ENCODE measurements at places on chromosomes 1 and 21.
A peak's percentile ranks its signal among the peaks of the same experiment; 100 is the strongest.

- H3K36me3 ChIP-seq = no peaks in the 10 kb centered on the region
- no peak for DNase-seq
- H3K27ac ChIP-seq = no peak overlapping the region
- H3K4me3 ChIP-seq = no peak overlapping the region
These were observed 8.8 kb upstream of the GFI1 start for GRCh38 chr1:92495392-92496063.

DNA sequence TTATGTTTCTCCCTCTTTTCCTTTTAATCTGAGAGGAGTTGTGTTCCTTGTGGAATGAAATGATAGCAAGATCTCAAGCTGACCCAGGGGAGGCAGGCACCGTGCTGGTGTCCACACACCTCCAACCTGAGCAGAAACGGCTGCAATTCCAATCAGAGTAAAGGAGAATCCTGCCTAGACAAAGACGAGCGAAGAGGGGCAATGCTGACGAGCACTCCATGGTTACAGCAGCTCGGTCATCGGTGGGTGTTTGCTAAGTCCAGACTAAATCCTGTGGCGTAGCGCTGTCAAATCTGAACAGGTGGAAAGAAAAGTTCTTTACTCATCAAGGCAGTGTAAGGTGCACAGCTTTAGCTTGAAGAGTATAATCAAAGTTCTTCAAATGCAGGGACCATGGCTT, 74.8 kb downstream of the PLD5 start:
- no peaks in the 10 kb centered on the region for H3K36me3 ChIP-seq
- H3K27me3 ChIP-seq = no peaks in the 10 kb centered on the region
- peaks cover 11% of the 10 kb centered on the region for H3K4me1 ChIP-seq
- DNase-seq = peak; percentile 45
- no peak overlapping the region for H3K4me3 ChIP-seq
- no peak overlapping the region for H3K27ac ChIP-seq

- H3K27ac ChIP-seq = no peak overlapping the region
- no peak for DNase-seq
- no peaks in the 10 kb centered on the region for H3K36me3 ChIP-seq
- H3K4me1 ChIP-seq = no peaks in the 10 kb centered on the region
- H3K27me3 ChIP-seq = no peaks in the 10 kb centered on the region
These were observed 11.3 kb upstream of the FRRS1 start for GRCh38 chr1:99777752-99778151.

- no peak for DNase-seq
- H3K4me3 ChIP-seq = no peak overlapping the region
- peaks cover 4% of the 10 kb centered on the region for H3K36me3 ChIP-seq
- no peaks in the 10 kb centered on the region for H3K4me1 ChIP-seq
- H3K27ac ChIP-seq = no peak overlapping the region
These were observed 25.1 kb downstream of the CNN3 start for GRCh38 chr1:94901841-94902240.

- no peaks in the 10 kb centered on the region for H3K27me3 ChIP-seq
- no peak for DNase-seq
- no peak overlapping the region for H3K4me3 ChIP-seq
- no peaks in the 10 kb centered on the region for H3K4me1 ChIP-seq
- H3K36me3 ChIP-seq = no peaks in the 10 kb centered on the region
- no peak overlapping the region for H3K27ac ChIP-seq
These were observed 235.3 kb downstream of the PRDM2 start for GRCh38 chr1:13935336-13935735.

Measured in spinal cord (tissue), 10 donors.